Natural killer cell treated with Interleukin-12 subunit alpha and Interleukin-12 subunit beta and Interleukin-15 and Interleukin-18, amount 100 ng/mL, for 72 hours (primary cell): ENCODE measurements at places on chromosomes 5 and 9. TPM values are rescaled to one million over a fixed set of nuclear protein-coding genes. Genes with fewer than 3 reads are reported as not detected.

GRCh38 chr9:32378496-32378895, 5.9 kb upstream of the ACO1 start:
- H3K4me1 ChIP-seq: peaks cover 5% of the 10 kb centered on the region
- peaks cover 27% of the 10 kb centered on the region for H3K27me3 ChIP-seq
- no peaks in the 10 kb centered on the region for H3K36me3 ChIP-seq
- no peak for DNase-seq
- peak overlapping the region; percentile 33 for H3K4me3 ChIP-seq

SHOC1 gene
- total RNA-seq: not detected

FSD1L gene
- total RNA-seq: 3.9 TPM

YIPF5 gene
- 34.4 TPM for total RNA-seq

CENPP gene
- 38.8 TPM for total RNA-seq

DMXL1 gene
- total RNA-seq: 45.3 TPM
